Left renal cortex interstitium (tissue), 4 donors: ENCODE measurements at places on chromosomes 1 and 21.

- no peak for DNase-seq
These were observed 29.7 kb downstream of the HEYL start for GRCh38 chr1:39609618-39610331.

DNA sequence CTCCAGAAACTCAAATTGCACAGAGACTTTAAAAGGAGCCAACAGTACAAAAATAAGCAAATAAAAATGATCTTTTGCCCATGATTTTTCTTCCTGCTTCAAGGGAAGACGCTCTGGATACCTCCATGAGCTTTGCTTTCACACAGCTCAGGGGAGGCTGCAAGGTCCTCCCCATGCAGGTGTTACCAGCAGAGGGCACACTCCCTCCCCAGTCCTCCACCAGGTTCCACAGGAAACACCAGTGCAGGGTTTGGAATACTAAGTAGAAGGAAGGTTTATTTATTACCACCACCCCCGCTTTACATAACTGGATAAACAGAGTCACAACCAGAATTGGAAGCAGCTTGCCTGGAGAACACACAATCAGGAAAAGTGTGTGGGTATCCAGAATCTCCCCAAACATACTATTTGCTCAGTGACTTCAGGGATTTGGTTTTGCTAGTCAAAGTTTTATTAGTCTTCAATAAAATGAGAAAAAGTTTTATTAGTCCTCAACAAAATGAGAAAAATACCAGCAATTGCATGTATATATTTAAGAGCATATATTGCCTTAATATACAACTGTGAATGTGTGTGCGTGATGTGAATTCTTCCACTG lies 37.3 kb downstream of the HSD3B1 start:
- no peak for DNase-seq

- no peak for DNase-seq
These were observed 11.1 kb downstream of the F3 start for GRCh38 chr1:94530373-94530878.

- DNase-seq: no peak
These were observed 1.3 kb downstream of the RIT1 start for GRCh38 chr1:155909894-155910293.
